ENCODE measurements at places on chromosomes 1 and 21. TPM values are rescaled to one million over a fixed set of nuclear protein-coding genes. Genes with fewer than 3 reads are reported as not detected.

DNA sequence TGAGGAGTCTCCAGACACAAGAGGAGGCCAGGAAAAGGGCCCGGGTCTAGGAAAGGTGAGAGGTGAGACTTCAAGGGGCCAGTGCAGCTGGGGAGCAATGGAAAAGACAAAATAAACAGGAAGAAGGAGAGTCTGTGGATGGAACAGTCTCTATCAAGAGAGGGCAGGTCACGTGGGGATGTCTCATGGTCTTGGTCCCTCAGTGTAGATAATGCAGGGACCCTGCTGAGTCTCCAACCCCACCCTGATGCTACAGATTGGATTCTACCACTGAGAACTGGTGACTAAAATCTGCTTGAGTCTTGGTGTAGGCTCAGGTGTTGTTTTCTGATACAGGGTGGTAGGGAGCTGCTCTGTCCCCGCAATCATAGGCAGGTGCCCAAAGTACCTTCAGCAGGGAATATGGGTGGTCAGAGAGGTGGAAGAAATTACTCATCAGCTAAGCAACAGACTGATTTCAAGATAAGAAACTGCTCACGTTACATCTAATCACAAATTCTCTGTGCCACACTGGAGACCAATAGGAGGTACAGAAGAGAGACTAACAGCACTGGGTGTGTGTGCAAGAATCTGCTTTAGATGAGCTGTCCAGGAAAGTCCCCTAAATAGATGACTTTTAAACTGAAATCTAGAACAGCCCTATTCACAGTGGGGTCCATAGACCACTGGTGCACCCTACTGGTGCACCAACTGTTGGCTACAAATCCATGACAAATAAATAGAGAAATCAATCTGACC, 101.5 kb upstream of the TLR5 start:
- no peak overlapping the region for H3K27ac ChIP-seq
- no peak overlapping the region for H3K4me3 ChIP-seq
- peaks cover 14% of the 10 kb centered on the region for H3K4me1 ChIP-seq
- H3K27me3 ChIP-seq = no peaks in the 10 kb centered on the region
- no peaks in the 10 kb centered on the region for H3K36me3 ChIP-seq
- DNase-seq = peak; percentile 31

- no peak for DNase-seq
- no peak overlapping the region for H3K27ac ChIP-seq
- no peaks in the 10 kb centered on the region for H3K36me3 ChIP-seq
- H3K27me3 ChIP-seq = no peaks in the 10 kb centered on the region
- H3K4me1 ChIP-seq = peaks cover 17% of the 10 kb centered on the region
Observed at GRCh38 chr1:16153999-16154673, 1.7 kb downstream of the EPHA2 start.

DNA sequence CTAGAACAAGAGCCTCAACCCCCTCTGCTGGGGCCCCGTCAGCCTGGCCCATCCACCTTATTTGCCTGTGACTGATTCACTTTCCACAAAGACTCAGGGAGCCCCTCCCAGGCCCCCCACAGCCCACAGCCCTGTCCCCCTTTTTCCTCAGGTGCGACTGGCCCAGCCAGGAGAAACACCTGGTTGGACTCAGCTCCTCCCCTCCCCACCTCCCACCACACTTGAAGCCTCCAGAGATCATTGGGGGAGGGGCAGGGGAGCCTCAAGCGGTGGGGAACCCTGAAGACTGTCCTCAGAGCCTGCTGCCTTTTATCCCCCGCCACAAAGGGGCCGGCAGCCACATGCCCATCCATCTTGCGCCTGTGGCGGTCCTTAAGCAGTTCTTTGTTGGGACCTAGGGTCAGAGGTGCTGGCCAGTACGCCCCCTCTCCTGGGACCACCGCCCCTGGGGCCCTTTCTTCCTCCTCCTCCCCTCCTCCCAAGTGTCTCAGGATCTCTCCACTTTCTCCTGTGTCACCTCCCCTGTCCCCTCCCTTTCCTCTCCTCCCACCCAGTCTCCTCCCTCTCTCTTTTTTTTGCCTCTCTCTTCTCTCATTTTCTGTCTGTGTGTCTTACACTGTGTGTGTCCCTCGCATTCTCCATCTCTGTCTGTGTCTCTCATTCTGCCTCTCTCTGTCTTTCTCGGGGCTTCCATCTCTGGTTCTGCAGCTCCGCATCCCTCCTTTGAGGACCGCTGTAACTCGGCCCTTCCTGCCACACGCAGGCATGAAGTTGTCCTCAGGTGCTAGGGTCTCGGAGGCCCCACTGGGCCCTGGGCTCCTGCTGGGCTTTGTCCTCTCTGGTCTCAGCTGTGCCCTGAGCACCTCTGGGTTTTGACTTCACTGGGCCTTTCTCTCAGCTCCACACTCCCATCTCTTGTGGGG, 12.2 kb downstream of the CRABP2 start:
- DNase-seq = peak; percentile 80
- peak overlapping the region; percentile 91 for H3K27ac ChIP-seq
- H3K36me3 ChIP-seq = no peaks in the 10 kb centered on the region
- no peaks in the 10 kb centered on the region for H3K27me3 ChIP-seq

GRCh38 chr1:239717097-239717917, 330.9 kb downstream of the CHRM3 start:
- no peaks in the 10 kb centered on the region for H3K36me3 ChIP-seq
- no peak overlapping the region for H3K27ac ChIP-seq
- no peak for DNase-seq
- no peaks in the 10 kb centered on the region for H3K27me3 ChIP-seq
- no peak overlapping the region for H3K4me3 ChIP-seq

The OLFM3 gene
- not detected for total RNA-seq

All from K562 (cell line).